ENCODE measurements at places on chromosomes 7 and 10.
A peak's percentile ranks its signal among the peaks of the same experiment; 100 is the strongest.

DNA sequence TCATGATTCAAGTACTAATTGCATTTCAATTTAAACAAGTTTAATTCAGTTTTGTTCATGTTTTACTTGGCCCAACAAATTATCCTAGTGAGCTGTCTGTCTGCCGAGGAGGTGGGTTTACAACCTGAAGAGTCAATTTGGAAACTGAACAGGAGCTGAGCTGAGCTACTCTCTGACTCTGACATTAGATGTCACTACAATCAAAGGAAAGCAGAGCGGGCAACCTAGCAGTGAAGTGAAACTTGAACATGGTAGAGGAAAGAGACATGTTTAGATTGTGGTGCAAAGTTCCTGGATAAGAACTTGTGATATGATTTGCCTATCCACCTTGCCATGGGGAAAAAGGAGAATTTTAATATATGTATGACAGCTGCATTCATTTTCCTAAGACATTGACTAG, 9.6 kb upstream of the AGR3 start:
- no peak for DNase-seq

GRCh38 chr10:116765648-116766081, 23.3 kb upstream of the HSPA12A start:
- DNase-seq: no peak

DNA sequence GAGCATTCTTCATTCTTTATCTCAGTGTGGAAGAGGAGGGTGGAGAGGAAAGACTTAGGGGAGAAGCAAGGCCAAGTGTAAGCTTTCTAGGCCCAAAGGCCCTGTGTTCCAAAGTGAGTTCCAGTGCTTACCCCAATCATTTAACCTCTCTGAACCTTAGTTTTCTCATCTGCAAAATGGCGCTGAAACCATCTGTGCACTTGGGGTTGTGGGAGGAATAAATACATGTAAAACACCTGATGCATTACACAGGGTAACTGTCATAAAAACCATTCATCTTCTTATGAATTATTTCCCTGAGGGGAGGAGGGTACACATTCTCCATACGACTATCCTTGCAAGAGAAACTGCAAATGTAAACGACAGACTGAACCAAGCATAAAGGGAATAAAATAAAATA, 19.0 kb downstream of the PIK3AP1 start:
- DNase-seq: no peak

GRCh38 chr10:70374775-70375614, 7.4 kb downstream of the LRRC20 start:
- DNase-seq: no peak

GRCh38 chr10:123636598-123637325, 29.4 kb upstream of the GPR26 start:
- no peak for DNase-seq

- no peak for DNase-seq
Measured at GRCh38 chr10:96895662-96896424, 63.7 kb downstream of the LCOR start.

- no peak for DNase-seq
Measured at GRCh38 chr10:62374862-62375710, 917 bp downstream of the ZNF365 start.

- no peak for DNase-seq
Measured at GRCh38 chr7:100879685-100880261, 4.9 kb downstream of the SRRT start.

- no peak for DNase-seq
Measured at GRCh38 chr7:20783125-20783699, 3.5 kb downstream of the SP8 start.

- no peak for DNase-seq
Measured at GRCh38 chr7:152335900-152336571, 99.8 kb downstream of the KMT2C start.

DNA sequence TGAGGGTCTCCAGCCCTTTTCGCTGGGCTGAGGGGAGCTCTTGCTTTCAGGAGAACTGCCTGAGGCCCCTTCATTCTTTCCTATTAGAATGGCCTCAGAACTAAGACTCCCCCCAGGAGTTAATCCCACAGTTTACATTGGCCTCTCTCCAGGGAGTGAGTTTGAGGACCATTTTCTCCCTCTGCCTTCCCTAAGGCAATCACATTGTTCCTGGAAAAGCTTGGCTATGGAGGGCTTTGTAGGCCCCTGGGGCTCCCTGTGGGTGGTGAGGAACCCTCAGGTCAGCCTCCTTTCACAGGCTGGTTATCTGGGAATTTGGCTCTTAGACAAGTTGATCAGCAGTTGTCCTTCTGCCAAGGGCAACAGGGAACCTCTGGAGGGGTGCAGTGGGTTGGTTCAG, 343.7 kb downstream of the RPS24 start:
- DNase-seq: no peak

DNA sequence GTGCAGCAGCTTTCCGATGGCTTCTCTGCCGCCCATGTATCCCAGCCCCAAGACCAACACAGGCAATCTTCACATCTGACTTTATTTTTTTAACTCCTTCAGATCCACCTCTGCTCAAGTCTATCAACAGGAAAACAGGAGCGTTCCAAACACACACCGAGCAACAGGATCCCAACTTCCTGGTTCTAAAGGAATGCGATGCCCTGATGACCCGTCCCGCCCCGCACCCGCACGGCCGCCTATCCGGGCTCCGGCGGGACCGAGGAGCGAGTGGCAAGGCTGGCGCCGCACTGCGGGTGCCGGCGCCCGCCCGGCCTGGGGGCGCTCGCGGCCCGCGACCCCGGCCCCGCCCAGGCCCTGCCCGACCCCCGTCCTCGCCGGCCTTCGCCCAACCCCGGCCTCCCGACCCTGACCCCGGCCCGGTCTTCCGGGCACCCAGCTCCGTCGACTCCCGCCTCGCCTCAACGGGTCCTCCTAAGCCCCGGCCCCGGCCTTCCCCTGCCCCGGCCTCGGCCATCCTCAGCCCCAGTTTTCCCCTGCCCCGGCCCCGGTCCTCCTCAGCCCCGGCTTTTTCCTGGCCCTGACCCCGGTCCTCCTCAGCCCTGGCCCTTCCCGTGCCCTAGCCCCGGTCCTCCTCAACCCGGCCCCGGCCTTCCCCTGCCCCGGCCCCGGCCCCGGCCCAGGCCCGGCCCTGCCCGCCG, 730 bp downstream of the LARP4B start:
- DNase-seq: peak; percentile 40

- no peak for DNase-seq
Measured at GRCh38 chr10:114684822-114685209, 26.7 kb upstream of the ABLIM1 start.

DNA sequence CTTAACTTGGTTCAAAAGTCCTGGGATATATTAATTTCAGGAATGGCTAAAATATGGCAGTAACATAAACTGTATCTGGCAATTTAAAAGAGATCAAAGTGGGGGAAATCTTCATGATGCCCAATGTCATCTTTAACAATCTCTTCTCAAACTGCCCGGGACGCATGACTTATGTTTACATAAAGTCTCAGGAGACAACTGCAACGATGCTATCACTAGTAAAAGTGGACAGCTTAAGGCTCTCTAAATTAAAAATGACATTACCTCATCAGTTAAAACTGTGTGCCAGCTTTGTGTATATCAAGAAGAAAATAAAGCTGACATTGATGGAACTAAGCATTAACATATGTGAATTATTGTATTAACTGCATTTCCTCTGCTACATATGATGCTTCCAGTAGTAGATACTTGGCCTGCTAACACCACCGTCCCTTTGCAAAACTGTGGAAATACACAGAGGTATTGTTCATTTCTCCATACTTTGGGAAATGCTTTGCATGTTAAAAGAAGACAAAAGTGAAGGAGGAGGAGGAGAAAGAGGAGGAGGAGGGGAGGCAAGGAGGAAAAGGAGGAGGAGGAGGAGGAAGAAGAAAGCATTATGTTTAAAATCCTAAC, 62.4 kb downstream of the NRP1 start:
- no peak for DNase-seq

- DNase-seq: no peak
Measured at GRCh38 chr7:5689716-5690115, 91.7 kb downstream of the RNF216 start.

- DNase-seq: no peak
Measured at GRCh38 chr7:114943530-114943929, 21.6 kb downstream of the MDFIC start.

DNA sequence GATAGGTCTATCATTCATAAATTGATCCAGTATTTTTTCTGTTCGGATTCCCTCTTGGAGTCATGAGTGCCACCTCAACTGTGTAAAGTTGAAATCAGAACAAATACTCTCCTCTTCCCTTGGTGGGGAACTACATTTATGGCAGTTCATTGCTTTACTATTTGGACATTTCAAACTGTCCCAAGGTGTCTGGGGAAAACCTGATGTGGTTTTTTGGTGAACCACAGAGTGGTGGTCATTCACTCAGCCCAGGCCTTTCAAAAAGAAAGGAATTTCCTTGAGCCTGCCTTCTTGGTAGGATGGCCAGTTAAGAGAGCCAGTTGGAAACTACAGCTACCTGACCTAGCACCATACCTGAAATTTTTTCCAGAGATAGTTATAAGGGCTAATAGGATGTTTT, 59.0 kb downstream of the ABCB1 start:
- no peak for DNase-seq

DNA sequence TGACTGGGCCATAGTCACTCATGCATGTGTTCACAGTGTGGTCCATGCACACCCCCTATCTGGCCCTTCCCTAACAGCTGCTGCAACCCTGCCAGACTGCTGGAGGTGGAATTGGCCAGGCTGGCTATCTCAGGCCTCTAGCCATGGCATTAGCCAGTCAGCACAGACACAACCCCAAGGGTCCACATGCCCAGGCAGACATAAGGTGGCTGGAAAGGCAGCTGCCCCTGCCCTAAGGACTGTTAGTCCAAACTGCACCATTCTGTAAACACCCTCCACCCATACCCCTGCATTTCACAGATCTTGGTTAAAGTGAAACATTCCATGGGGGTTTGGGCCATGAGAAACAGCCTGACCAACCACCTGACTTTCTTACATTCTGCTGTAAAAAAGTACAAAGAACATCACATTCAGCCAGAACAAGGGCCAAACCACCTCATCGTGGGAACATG, 137.4 kb upstream of the KCNMA1 start:
- no peak for DNase-seq

DNA sequence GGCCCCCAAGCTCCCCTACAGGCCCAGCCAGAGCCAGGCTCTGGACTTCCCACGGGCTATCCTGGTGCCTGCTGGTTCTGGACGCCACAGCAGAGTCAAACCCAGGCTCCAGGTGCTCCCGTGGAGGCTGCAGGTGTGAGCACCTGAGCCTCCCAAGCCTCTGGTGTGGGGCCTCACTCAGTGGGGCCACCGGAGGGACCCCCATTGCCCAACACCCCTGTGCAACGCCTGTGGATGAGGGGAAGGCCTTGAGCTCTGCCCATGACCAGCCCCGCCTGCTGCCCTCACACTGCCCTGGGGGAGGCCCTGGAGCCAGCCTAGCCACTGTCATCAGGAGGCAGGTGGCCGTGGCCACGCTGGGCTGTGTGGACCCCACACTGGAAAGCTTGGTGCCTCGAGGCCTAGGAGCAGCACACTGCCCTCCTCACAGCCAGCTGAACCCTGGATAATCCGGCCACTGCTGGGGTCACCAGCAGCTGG, 229.3 kb downstream of the MAD1L1 start:
- DNase-seq: peak; percentile 12

DNA sequence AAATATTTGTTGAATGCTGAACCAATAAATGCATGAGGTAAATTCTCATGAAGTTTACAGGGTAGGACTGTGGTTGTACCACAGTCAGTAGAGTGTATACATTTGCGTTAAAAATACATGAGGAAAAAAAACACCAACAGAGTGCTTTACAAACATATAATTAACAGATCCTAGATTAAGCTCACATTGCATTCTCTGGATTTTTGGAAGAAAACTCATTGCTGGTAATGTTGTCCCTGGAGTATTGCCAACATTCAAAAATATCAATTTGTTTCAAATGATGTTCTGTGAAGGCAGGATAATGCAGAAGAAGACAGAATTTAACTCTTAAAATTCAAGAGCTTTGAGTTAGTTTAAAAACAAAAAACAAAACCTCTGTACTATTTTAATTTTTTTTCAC, 95.5 kb downstream of the MBL2 start:
- no peak for DNase-seq

DNA sequence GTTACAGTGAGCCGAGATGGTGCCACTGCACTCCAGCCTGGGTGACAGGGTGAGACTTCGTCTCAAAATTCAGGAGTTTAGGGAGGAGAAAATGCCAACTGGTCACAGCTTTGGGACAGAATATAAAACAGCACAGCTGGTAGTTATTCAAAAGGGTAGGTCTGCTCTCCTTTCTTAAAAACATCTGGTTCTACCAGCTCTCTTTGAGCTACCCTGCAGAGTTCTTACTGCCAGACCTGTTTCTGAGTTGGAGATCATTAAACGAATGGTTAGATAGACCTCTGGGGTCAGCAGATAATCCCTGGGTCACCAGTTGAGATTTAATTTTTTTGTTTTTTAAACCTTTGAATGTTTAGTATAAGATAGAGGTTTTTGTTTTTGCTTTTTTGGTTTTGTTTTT, 52.6 kb downstream of the MCU start:
- no peak for DNase-seq

GRCh38 chr10:5142199-5142598, 42.8 kb downstream of the AKR1C8 start:
- no peak for DNase-seq

DNA sequence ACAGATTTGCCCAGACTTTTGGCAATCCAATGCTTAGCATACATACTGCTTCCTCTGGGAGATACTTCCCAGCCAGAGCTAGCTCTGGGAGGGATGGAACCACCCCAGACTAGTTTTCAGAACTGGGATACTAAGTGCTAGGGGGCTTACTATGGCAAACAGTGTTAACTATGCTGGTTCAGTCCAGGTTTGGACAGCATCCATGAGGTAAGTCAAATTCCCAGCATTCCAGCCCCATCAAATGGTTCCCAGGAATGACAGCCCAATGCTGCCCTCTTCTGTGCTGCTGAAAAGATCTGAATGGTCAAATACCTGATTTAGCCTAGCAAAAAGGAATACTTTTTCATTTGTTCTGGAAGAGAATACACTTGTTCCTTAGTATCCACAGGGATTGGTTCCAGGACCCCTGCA, 141.7 kb upstream of the CCDC6 start:
- no peak for DNase-seq

GRCh38 chr7:69862413-69863064, 264.3 kb downstream of the AUTS2 start:
- DNase-seq: no peak

Measured in glutamatergic neuron (in vitro differentiated cells).